Neural crest cell (in vitro differentiated cells): ENCODE measurements at places on chromosomes 4 and X. TPM values are rescaled to one million over a fixed set of nuclear protein-coding genes. Genes with fewer than 3 reads are reported as not detected.

DNA sequence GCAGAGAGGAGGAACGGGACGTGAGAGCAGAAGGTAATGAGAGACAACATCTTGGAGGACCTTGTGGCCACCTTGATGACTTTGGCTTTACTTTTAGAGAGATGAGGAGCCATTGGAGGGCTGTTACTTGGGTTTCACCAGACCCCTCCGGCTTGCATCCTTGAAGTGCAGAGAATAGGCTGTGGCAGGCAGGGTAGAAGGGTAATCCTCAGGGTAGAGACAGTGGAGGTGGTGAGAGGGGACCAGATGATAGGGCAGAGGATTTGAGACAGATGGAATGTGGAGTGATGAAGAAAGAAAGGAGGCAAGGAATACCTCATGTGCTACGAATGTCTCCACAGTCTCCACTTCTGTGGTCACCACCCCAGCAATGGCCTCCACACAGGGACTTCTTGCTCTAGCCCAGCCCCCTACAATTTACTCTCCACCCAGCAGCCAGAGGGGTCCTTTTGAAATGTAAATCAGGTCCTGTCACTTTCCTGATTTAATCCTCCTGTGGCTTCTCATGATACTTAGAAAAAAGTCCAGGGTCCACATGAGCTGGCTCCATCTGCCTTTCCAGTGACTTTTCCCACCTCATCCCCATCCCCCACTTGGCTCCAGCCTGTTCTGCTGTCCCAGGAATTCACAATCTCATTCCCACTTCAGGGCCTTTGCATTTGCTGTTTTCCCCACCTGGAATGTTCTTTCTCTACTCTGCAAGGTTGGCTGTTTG, 115.0 kb downstream of the PJA1 start:
- no peak for DNase-seq
- no peaks in the 10 kb centered on the region for H3K36me3 ChIP-seq
- no peak overlapping the region for H3K27ac ChIP-seq
- H3K4me1 ChIP-seq, result no peaks in the 10 kb centered on the region

MTNR1A gene
- total RNA-seq, result 0.98 and 1.2 TPM in 2 replicates

DNA sequence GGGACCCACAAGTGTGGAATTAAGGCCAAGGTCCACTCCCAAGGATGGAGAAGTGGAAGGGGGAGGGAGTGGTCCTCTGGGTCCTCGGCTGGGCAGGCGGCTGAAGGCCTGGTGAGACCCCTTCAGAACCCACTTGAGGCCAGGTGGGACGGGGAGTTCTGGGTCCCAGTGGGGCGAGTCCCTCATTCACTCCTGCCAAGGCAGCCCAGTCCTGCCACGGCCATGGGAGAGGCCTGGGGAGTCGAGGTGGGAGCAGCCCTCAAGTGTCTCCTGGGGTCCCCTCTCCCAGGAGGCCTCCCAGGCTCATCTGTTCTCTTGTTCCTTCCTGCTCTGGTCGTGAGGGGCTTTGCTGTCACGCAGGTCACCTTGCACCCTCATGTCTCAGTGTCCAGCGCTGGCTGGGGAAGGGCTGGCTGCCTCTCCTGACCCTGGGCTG, 6.1 kb upstream of the SH3BP2 start:
- no peak overlapping the region for H3K4me3 ChIP-seq
- H3K27me3 ChIP-seq, result peaks cover 10% of the 10 kb centered on the region
- no peak overlapping the region for H3K27ac ChIP-seq
- H3K36me3 ChIP-seq, result no peaks in the 10 kb centered on the region

GRCh38 chr4:42452823-42453222, 55.5 kb downstream of the SHISA3 start:
- peak overlapping the region; percentile 5 for H3K4me3 ChIP-seq
- peak overlapping the region; percentile 13 for H3K27ac ChIP-seq
- H3K27me3 ChIP-seq, result no peaks in the 10 kb centered on the region
- DNase-seq, result peak; percentile 11

- no peak for DNase-seq
- no peak overlapping the region for H3K4me3 ChIP-seq
- no peak overlapping the region for H3K27ac ChIP-seq
These were observed 6.3 kb downstream of the ABLIM2 start for GRCh38 chr4:8152090-8152864.

GNRHR gene
- total RNA-seq, result not detected in 2 replicates

GRCh38 chr4:155489271-155489670, 112.5 kb upstream of the MAP9 start:
- no peak overlapping the region for H3K27ac ChIP-seq
- no peaks in the 10 kb centered on the region for H3K4me1 ChIP-seq
- H3K27me3 ChIP-seq, result no peaks in the 10 kb centered on the region
- no peak overlapping the region for H3K4me3 ChIP-seq

STK26 gene
- total RNA-seq, result 65.0 and 66.1 TPM in 2 replicates

MAMLD1 gene
- 4.5 TPM in 2 replicates for total RNA-seq

- no peaks in the 10 kb centered on the region for H3K27me3 ChIP-seq
- peaks cover 5% of the 10 kb centered on the region for H3K4me1 ChIP-seq
- H3K27ac ChIP-seq, result no peak overlapping the region
These were observed 198.0 kb downstream of the GALNTL6 start for GRCh38 chr4:172011196-172011595.

DNA sequence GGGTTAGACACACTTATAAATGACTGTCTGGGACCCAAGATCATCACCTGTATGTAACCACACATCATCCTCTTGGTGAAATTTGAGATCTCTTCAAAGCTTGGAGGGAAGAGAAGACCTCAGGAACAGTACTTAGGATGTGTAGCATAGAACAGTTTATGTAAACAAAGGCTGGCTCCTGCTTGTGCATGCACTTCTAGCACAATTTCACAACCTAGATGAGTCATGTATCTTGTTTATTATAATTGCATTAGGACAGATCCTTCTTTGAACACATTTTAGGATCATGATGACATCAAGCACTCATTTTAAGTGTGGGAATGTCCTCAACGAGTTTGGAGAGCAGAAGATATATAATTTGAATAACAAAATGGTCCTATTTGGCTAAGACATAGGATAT, 26.3 kb upstream of the ZMAT1 start:
- no peaks in the 10 kb centered on the region for H3K4me1 ChIP-seq
- H3K27ac ChIP-seq, result no peak overlapping the region
- H3K4me3 ChIP-seq, result no peak overlapping the region
- H3K27me3 ChIP-seq, result no peaks in the 10 kb centered on the region

GRCh38 chr4:66501997-66502396, 831.7 kb upstream of the EPHA5 start:
- H3K36me3 ChIP-seq, result no peaks in the 10 kb centered on the region
- H3K4me3 ChIP-seq, result no peak overlapping the region
- H3K27ac ChIP-seq, result no peak overlapping the region

- no peak overlapping the region for H3K27ac ChIP-seq
- no peaks in the 10 kb centered on the region for H3K4me1 ChIP-seq
- no peak overlapping the region for H3K4me3 ChIP-seq
- no peaks in the 10 kb centered on the region for H3K36me3 ChIP-seq
- DNase-seq, result no peak
These were observed 175.4 kb downstream of the NPFFR2 start for GRCh38 chr4:72207196-72207595.

DNA sequence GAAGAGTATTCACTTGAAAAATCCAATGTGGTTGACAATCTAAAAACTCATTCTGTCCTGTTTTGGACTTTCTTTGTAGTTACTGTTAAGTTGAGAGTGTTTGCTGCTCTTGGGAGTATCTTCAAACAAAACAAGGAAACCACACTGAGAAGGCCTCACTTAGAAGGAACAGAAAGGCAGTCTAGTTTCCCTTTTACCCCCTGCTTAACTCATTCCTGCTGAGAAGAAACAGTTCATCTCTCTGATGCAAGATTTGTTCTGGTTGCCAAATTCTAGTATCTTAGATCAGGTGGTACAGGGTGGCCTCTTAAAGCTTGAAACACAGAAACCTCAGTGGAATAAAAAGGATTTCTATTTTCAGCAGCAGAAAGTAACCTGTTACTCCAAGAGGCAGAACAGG, 41.4 kb downstream of the GUCY2F start:
- no peaks in the 10 kb centered on the region for H3K36me3 ChIP-seq
- H3K27ac ChIP-seq, result no peak overlapping the region
- no peak overlapping the region for H3K4me3 ChIP-seq
- no peak for DNase-seq

DNA sequence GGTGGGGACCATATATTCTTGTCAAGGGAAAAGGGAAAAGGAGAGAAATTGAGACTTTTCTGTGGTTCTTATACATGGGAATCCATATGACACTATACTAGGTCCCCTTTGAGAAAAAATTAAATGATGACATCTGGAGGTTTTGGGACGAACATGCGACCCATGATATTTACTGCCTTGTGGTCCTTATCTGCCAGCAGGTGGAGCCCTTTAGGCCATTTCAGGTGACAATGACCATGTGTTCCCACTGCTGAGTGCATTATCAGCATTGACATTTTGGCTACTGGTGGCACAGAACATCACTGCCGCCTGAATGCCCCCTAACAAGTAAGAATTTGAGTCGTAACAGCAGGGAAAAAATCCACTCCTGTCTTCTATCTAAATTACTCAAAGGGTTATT, 843.4 kb downstream of the FSTL5 start:
- H3K4me3 ChIP-seq, result no peak overlapping the region
- no peak overlapping the region for H3K27ac ChIP-seq
- peaks cover 8% of the 10 kb centered on the region for H3K4me1 ChIP-seq
- DNase-seq, result peak; percentile 11

SOX3 gene
- total RNA-seq, result 201 and 205 TPM in 2 replicates
